Tibial nerve (tissue), 4 donors: ENCODE measurements at places on chromosomes 1 and 21. TPM values are rescaled to one million over a fixed set of nuclear protein-coding genes. Genes with fewer than 3 reads are reported as not detected.

DNA sequence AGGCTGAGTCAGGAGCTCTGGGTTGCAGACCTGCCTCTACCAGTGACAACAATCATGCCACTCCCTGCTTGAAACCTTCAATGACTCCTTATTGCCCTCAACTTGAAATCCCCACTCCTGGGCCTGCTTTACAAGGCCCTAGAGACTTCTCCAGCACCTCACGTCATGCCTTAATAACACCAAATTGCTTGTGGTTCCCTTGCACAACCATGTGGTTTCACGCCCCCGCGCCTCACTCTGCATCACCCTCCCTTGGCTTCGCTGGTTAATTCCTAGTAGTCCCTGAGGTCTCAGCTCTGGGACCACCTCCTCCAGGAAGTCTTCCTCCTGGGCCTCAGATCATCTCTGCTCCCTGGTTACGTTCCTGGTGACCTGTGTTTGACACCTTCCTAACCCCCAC is 33.0 kb downstream of the EPHA2 start:
- H3K36me3 ChIP-seq = peaks cover 41% of the 10 kb centered on the region
- H3K4me3 ChIP-seq = no peak overlapping the region
- peaks cover 13% of the 10 kb centered on the region for H3K4me1 ChIP-seq
- H3K27me3 ChIP-seq = no peaks in the 10 kb centered on the region
- H3K27ac ChIP-seq = no peak overlapping the region

DNA sequence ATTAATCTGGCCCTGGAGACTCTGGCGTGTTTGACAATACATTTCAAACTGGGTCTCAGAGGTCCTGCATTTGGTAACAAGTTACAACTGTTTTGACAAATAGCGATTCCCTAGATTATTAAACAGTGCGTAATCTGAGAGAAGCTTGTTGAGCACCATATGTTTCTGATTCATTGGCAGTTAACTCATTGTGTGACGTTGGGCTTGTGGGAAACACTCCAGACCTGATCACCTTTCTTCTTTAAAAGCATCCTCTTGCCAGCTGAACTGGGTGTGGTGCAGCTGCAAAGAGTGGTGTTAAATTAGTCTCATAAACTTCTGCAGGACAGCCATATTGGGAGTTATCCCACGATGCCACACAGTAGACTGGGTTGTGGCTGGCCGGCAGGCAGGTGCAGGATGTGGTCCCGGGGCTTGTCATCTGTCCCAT is 82.7 kb downstream of the CDC7 start:
- no peak overlapping the region for H3K27ac ChIP-seq
- DNase-seq = no peak
- H3K4me1 ChIP-seq = no peaks in the 10 kb centered on the region
- no peaks in the 10 kb centered on the region for H3K36me3 ChIP-seq
- no peaks in the 10 kb centered on the region for H3K27me3 ChIP-seq
- H3K4me3 ChIP-seq = no peak overlapping the region

DNA sequence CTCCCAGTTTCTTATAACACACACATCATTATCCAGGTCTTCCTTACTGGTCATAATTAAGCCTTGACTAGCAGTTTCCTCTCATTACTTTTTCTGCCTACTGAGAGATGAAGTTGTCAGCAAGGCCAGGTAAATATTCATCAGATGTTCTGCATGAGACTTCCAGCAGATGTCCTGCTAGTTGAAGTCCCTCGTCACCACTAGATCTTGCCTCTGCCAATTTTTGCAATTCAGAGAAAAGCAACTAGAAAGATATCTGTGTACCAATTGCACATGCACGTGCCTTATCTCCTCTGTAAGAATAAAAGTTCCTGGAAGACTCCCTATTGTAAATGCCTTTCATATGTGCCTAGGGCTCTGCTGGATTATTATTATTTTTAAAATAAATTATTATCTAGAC is 18.3 kb downstream of the ACKR1 start:
- no peaks in the 10 kb centered on the region for H3K27me3 ChIP-seq
- no peaks in the 10 kb centered on the region for H3K36me3 ChIP-seq
- H3K4me3 ChIP-seq = no peak overlapping the region
- H3K4me1 ChIP-seq = no peaks in the 10 kb centered on the region

GRCh38 chr1:236051242-236051791 is 13.6 kb downstream of the NID1 start:
- peak overlapping the region; percentile 27 for H3K27ac ChIP-seq
- H3K27me3 ChIP-seq = no peaks in the 10 kb centered on the region
- no peak for DNase-seq
- H3K4me1 ChIP-seq = no peaks in the 10 kb centered on the region
- H3K4me3 ChIP-seq = no peak overlapping the region

DNA sequence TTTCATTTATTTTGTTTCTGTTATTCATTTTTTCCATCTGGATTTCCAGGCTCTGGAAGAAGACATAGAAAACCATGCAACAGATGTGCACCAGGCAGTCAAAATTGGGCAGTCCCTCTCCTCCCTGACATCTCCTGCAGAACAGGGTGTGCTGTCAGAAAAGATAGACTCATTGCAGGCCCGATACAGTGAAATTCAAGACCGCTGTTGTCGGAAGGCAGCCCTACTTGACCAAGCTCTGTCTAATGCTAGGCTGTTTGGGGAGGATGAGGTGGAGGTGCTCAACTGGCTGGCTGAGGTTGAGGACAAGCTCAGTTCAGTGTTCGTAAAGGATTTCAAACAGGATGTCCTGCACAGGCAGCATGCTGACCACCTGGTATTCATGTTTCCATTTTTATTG is 63.5 kb upstream of the BMP8A start:
- no peak overlapping the region for H3K4me3 ChIP-seq
- H3K4me1 ChIP-seq = no peaks in the 10 kb centered on the region
- no peak overlapping the region for H3K27ac ChIP-seq
- H3K27me3 ChIP-seq = no peaks in the 10 kb centered on the region
- no peak for DNase-seq

DNA sequence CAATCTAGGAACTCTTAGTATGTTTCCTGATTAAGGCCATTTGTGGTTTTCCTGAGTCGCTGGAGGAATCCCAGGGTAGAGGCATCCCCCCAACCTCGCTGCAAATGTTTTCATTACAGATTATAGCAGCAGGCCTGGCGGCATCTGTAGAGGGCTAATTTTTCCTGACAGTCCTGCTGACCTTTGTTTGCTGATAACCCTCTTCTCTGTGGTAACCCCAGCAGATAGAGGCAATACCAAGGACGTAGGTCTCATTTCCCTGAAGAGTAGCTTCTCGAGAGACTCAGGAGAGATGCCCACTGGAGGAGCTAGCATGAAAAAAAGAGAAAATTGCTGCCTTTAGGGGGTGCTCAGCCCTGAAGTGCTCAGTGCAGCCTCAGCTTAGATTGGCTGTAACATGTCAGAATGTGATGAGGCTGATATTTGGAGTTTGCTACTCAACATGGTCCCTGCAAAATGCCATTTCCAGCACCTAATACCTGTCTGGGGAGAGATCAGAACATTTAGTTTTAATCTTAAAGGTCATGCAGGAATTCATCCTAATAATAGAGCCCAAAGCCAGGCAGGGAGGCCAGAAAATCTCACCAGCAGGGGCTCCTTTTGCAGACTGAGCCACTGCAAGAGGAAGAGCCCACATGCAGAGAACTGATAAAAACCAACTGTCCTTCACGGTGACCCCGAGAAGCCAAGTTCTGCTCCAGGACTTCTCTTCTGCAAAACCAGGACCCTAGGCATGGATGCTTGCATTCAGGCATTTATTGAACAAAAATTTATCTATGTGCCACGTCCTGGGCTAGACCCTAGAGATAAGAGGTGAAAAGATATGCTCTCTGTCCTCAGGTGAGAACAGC is 184.5 kb downstream of the KAZN start:
- H3K27ac ChIP-seq = no peak overlapping the region
- DNase-seq = no peak
- no peaks in the 10 kb centered on the region for H3K27me3 ChIP-seq
- H3K4me3 ChIP-seq = no peak overlapping the region

GRCh38 chr1:91829293-91830153 is 56.4 kb downstream of the TGFBR3 start:
- H3K4me3 ChIP-seq = no peak overlapping the region
- no peaks in the 10 kb centered on the region for H3K36me3 ChIP-seq
- H3K27ac ChIP-seq = peak overlapping the region; percentile 51
- H3K4me1 ChIP-seq = peaks cover 34% of the 10 kb centered on the region

- H3K4me1 ChIP-seq = peaks cover 20% of the 10 kb centered on the region
- H3K27ac ChIP-seq = peak overlapping the region; percentile 81
- peak overlapping the region; percentile 53 for H3K4me3 ChIP-seq
- no peaks in the 10 kb centered on the region for H3K27me3 ChIP-seq
- no peak for DNase-seq
- no peaks in the 10 kb centered on the region for H3K36me3 ChIP-seq
Measured at GRCh38 chr1:205774198-205775014, 876 bp downstream of the RAB29 start.

DNA sequence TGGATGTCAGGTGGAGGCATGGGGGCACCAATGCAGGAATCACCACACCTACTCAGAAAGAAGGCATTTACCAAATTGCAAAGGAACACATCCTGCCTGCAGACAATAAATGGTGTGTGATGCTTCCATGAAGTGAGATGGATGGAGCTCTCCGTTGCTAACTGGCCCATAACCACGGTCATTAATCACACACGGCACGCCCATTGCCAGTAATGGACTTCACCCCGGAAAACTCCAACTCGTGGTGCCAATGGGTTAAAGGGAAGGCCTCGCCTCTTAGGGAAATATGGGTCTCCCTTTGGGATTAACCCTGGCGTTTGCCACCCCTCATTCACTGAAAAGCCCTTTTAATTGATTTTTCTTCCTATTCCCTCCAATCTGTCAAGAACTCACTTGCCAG is 443.1 kb upstream of the DAB1 start:
- no peaks in the 10 kb centered on the region for H3K36me3 ChIP-seq
- H3K4me1 ChIP-seq = no peaks in the 10 kb centered on the region
- no peak overlapping the region for H3K4me3 ChIP-seq
- no peaks in the 10 kb centered on the region for H3K27me3 ChIP-seq

PPIAL4G gene
- total RNA-seq = not detected

MYBPH gene
- not detected for total RNA-seq

AMPD1 gene
- total RNA-seq = not detected

ADGRL2 gene
- 25.3 TPM for total RNA-seq

LCE3D gene
- total RNA-seq = not detected
